ENCODE measurements at places on chromosomes 7 and 10.

GRCh38 chr10:22110761-22111160, 107.1 kb downstream of the EBLN1 start:
- no peak for DNase-seq

DNA sequence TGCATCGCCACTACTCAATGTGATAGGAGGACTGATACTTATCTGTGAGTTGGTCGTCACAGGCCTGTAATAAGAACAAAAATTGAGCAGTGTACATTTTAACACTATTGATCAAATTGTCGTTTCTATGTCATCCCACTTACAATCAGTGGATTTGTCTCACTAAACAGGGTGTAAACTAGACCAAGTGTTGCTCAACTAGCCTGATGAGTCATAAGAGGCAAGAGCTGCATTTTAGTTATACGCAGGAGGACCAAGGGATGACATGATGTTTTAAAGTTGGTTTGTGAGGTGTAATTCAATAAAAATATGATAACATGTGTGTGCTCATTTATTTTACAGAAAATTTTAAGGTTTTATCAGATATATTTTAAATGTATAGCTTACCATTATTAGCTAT, 1239.2 kb downstream of the REEP3 start:
- no peak for DNase-seq

DNA sequence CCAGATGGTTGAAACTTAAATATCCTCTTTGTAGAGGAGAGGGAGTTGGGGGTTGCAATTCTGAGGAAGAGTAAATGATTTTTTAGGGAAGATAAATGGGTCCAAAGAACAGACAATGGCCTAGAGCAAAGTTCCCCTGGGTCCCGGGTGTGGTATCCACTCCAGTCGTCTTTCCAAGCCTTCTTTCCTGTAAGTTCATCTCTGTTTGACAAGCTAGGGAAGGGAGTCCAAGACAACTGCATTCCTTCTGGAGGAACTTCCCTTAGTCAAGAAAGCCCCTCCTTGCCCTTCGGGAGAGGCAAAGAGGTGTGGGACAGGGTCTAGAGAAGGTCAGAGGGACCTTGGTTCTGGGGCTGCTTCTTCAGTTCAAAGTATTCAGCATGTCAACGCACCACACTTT, 33.4 kb downstream of the C10orf71 start:
- no peak for DNase-seq

DNA sequence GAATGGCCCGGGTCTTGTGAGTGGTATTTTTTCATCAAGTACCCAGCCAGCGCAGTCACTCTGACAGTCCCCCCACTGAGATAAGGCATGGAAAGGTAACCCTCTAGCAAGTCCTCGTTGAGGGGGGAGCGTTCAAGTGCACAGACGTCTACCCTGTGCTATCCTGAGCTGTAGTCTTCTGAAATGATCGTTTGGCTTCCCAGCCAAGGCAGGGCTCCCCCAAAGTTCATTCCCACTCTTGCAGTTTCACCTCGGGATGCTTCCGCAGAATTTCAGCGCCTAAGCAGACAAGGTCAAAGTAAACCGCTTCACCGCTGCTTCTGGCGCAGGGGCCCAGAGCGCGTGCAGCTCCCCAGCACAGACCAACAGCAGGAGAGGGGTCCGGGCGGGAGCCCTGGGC, 1.8 kb downstream of the INSYN2A start:
- DNase-seq: no peak

GRCh38 chr10:99758211-99758891, 24.1 kb upstream of the ABCC2 start:
- no peak for DNase-seq

DNA sequence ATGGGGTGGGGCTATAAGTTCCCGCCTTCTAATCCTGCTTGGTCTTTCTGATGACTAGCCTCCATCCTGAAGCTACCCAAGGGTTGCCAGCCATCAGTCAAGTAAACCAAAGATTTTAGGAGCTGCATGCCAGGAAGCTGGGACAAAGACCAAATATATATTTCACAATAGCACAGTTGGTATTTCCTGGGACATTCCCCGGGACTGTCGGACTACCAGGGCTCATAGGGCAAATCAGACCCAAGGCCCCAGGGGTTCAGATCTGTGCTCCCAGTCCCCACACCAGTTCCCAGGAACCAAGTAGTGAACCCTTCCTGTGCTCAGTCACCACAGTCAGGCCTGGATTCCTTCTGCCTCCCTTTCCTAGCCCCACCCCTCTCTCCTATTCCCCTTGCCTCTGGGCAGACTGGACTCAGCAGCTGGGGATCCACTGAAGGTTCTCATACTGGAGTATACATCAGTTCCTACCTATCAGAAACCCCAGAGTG, 5.7 kb upstream of the CXCL12 start:
- no peak for DNase-seq

- no peak for DNase-seq
These were observed 2.4 kb upstream of the LDB3 start for GRCh38 chr10:86665868-86666267.

- no peak for DNase-seq
These were observed 1.2 kb upstream of the ZNF655 start for GRCh38 chr7:99557196-99557607.

GRCh38 chr10:52443419-52444388, 129.6 kb downstream of the DKK1 start:
- DNase-seq: no peak

DNA sequence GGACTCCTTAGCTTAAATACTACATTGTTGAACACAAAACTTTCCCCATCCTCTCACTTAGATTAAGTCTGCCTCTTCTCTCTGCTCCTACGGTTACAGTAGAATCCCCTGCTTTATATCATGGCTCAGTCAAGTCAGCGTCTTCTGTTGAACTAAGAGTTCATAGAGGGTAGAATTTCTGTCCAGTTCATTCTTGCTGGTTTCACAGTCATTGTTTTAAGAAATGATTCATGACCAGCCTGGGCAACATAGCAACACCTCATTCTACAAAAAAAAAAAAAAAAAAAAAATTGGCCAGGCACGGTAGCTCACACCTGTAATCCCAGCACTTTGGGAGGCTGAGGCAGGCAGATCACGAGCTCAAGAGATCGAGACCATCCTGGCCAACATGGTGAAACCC, 3.7 kb upstream of the ZFYVE27 start:
- no peak for DNase-seq

DNA sequence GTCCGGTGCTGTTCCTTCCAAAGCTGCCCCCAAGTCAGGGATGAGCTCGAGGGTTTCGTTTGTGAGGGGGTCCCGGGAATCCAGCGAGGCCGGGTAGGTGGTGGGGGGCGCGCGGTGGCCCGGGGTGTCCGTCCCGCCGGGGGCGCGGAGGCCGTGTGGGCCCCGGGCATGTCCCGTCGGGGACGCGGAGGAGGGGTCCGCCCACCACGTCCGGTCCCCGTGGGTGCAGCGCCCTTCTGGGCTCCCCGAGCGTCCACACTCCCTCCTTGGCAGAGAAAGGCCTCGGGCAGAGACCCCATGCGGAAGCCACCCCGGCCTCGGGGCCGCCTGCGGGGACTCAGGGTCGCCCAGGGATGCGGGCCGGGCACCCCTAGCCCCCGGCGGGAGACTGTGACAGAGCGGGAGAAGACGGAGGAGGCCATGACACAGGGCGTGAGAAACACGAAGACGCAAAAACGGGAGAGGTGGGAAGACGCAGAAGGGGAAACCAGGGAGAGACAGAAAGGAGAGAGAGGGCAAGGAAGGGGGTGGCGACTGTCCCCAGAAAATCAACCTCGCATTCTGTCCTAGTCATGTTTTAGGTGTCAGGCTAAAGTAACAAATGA, 640 bp upstream of the ZNF425 start:
- peak; percentile 81 for DNase-seq

DNA sequence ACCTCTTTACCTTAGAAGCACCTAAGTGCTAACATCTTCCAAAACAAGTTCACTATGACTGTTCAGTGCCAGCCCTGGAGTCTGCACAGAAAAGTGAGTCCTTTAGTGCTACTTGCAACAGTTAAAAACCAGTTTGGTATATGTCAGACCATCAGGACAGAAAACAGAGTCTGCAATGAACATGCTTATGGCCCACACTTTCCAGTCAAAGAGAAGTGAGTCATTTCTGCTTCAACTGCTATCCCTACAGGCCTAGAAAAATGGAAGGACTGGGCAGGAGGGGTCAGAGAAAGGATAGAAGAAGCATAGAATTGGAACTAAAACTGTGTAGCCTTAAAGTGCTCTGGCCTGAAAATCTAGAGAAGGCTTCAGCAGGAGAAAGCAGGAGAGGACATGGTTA, 108.0 kb downstream of the PDE1C start:
- no peak for DNase-seq

- peak; percentile 78 for DNase-seq
These were observed 69.0 kb downstream of the CREM start for GRCh38 chr10:35195361-35196306.

GRCh38 chr10:80253266-80253962, 36.0 kb downstream of the MAT1A start:
- DNase-seq: no peak

GRCh38 chr7:38675494-38676106, 44.4 kb upstream of the AMPH start:
- no peak for DNase-seq

- DNase-seq: no peak
These were observed 70.5 kb upstream of the SP4 start for GRCh38 chr7:21357151-21358097.

GRCh38 chr10:58052772-58053171, 214.9 kb downstream of the IPMK start:
- DNase-seq: no peak

- DNase-seq: no peak
These were observed 14.7 kb downstream of the CFAP58 start for GRCh38 chr10:104368381-104368780.

GRCh38 chr7:102317231-102318059, 30.8 kb downstream of the SH2B2 start:
- DNase-seq: no peak

- DNase-seq: no peak
These were observed 342.2 kb upstream of the MEOX2 start for GRCh38 chr7:16028636-16029035.

- DNase-seq: no peak
These were observed 57.5 kb downstream of the MDFIC start for GRCh38 chr7:114979388-114979787.

- DNase-seq: no peak
These were observed 61.7 kb upstream of the CREB5 start for GRCh38 chr7:28350662-28351061.

DNA sequence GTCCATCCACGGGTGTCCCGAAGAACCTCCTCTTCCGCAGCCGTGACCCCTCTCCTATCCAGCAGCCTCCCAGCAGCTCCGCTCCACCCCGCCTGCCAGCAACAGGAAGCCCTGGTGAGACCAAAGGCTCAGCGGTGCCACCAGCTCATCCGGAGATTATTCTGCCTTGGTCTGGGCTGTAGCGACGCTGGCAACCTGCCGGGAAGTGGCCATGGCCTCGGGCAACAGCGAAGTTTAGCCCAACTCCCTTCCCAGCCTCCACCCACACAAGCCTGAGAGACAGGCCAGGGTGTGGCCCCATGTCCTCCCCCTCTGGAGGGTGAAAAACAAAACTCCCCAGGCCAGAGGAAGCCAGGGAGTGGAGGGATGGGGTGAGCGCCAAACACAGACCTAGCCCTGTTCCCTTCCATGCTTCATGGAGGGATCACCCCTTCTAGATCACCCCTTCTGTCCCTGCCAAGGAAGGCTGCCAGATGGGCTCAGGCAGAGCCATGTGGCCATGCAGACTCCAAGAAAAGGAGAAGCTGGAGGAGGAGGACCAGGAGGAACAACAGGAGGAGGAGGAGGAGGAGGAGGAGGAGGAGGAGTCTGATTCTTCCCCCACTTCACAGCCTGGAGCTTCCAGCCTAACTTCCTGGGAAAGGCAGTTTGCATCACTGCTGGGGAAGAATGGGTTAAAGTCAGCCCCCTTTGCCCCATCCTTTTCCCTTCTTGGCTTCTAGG, 918 bp downstream of the CALHM2 start:
- DNase-seq: no peak

DNA sequence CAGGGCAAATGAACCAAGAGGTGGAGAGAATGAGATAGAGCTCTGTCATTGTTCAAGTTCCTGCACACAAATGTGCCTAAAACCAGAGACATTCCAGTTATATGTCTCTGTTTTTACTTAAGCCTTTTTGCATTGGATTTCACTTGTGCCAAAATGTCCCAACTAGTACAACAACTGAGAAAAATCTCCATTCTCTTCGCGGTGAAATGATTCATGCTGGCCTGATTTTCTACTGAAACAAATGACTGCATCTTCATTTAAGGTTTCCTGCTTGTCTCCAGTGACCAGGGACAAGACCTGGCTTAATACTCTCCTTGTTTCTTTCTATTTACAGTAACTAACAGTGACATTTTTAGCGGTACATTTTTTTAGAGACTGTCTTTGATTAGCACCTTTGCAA, 714.9 kb downstream of the KCNMA1 start:
- no peak for DNase-seq

GRCh38 chr10:80535671-80536360, 1.9 kb upstream of the SH2D4B start:
- peak; percentile 87 for DNase-seq

DNA sequence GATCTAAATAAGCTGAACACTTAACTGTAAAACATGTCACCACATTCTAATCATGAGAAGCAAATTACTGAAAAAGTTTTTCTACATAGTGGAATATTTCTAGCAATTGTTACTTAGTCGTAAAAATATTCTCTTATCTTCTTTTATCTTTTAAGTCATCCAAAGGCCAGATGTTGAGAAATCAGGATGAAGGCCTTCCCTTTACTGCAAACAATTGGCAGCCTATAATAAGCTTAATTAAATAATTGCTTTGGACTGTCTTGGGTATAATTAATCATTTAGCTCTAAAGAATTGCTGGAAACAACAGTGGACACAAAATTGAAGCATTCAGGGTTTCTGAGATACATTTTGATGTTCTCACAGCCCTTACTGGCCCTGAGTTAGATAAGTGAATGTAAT, 226.5 kb downstream of the FANK1 start:
- DNase-seq: no peak

Data from GM06990 (cell line).